SW 1271 (cell line): ENCODE measurements at places on chromosomes 4 and X.

DNA sequence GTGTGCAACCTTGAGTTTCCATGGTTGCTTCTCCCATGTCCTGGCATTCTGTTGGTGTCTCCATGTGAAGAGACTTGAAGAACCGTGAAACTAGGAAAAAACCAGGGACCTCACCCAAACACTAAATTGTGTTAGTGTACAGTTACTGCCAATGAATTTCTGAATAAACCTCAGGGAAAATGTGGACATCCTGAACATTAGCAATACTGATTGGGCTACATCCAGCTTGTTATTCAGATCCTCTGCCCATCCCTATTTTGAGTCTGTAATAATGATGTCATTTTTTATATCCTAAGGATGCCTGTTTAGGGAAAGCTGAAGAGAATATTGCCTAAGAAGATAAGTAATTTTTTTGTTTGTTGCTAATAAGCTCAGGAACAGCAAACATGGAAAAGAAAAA is 262.7 kb downstream of the TMA16 start:
- no peak for DNase-seq

GRCh38 chr4:5572114-5572513 is 136.2 kb downstream of the EVC2 start:
- no peak for DNase-seq

GRCh38 chr4:100366213-100366612 is 151.6 kb downstream of the EMCN start:
- DNase-seq: no peak

GRCh38 chrX:70452143-70452733 is 7.6 kb downstream of the DLG3 start:
- no peak for DNase-seq

- no peak for DNase-seq
Observed at GRCh38 chrX:123749643-123750042, 16.8 kb upstream of the THOC2 start.

DNA sequence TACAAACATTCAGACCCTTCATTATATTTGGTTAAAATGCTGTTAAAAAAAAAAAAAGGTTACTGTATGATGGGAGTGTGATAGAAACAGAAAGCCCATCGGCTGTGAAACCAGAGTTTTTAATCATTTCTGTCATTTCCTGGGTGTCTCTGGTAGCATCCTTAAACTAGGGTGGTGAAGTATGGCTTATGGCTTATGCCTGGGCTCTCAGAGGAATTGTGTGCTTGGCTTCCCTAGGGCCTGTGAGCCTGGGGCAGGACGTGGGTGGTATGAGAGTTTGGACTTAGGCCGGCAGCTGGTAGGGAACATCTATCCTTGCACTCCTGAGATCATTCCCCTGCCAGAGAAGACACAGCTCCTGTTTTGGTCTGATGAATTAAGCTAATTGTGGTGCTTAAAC is 52.2 kb downstream of the DCUN1D4 start:
- no peak for DNase-seq

DNA sequence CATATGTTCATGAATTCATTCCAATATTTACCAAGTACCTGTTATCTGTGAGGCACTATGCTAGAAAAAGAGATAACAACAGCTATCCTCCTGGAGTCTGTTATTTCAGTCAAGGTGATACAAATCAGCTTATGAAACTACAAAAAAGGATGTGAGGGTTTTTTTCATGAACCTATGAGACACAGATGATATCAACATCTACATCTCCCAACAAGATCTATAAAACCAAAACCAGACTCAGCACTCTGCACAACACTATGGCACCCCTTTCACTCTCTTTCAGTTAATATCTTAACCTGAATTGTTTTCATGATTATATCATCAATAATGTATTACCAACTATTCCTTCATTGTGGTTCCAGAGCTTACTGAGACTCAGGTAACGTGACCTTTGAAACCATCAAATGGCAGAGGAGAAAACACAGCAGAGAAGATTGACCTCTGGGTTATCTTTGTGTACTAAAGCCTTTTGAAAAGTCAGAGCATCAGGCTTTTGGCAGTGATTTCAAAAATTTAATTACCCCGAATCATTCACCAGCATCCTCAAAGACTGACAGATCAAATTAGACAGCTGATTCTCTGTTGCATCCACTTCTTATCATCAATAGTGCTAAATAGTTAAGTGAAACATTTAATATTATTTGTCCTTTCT is 244.6 kb upstream of the FTHL17 start:
- no peak for DNase-seq

GRCh38 chr4:14929669-14930068 is 72.6 kb upstream of the CPEB2 start:
- no peak for DNase-seq

DNA sequence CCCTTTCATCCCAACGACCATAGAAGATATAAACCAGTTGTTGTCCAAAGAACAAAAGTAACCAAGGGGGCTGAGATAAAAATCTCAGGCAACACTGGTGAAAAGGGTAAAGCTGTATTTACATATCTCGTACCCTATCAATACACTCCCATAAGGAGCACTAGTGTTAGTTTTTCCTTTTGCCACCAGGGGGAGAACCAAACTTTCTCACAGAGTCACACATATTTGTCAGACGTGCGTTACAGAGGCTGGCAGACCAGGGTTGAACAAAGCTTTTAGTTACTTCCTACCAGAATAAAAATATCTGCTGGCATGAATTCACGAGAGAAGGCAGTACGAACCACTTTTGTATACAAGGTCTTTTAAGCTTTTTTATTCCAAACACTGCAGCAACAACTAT is 88.3 kb downstream of the AMELX start:
- DNase-seq: no peak

DNA sequence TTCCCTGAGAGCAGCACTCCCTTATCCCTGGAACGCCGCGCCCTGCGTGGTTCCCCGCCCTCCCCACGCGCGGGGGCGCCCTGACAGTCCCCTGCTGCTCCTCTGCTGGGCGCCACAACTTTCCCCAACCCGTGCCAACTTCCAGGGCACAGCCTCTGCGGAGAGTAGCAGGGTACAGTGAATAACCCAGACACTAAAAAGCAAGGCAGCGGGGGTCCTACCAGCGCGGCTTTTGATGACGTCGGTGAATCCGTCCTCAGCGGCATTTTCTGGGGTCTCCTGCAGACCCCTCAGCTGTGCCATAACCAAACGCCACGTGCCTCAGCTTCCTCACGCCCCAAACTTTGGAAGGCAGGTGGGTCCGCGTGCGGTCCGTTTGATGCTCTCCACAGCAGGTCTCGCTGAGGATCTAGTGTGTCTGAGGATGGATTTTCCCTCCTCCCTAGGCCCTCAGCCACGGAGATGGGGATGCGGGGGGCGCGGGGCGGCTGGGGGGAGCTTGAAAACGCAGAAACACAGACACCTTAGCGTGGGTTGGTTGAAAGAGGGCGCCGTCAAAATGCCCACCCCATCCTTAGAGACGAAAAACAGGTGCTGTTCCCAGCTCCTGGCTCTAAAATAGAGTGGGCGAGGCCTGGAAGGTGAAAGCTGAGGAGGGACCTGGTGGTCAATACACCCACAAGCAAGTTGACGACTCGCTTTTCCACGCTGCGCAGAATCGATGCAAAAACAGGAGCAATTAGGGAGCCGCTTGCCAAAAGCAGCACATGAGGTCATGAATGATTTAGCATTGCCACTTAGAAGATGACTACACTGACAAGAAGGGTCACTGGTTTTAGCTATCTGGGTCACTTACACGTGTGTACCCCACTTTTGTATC is 405.6 kb downstream of the FAM47A start:
- no peak for DNase-seq

DNA sequence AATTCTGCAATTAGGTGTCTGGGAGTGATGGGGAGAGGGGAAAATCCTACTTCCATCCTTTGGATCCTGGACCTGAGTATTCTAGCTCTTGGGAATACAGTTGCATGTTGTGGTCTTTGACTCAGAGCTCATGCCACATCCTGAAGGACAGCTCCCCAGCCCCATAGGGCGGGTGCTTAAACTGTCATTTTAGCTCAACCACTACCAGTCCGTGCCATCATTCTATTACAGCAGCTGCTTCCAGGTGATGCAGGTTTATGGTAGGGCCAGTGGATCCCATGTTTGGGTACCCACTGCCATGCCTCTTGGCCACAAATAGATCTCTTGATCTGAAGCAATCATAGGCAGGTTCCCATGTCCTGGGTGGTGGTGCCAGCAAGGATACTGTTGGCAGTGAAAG is 34.7 kb downstream of the CCKAR start:
- no peak for DNase-seq

GRCh38 chr4:80008351-80008750 is 64.7 kb downstream of the ANTXR2 start:
- DNase-seq: no peak

- DNase-seq: no peak
Observed at GRCh38 chrX:134236626-134237614, at the start of gene CCDC160. Gene CCDC160 (plus strand): TSS chrX:134237182. CDS start chrX:134244801, 7,619 bp downstream.

DNA sequence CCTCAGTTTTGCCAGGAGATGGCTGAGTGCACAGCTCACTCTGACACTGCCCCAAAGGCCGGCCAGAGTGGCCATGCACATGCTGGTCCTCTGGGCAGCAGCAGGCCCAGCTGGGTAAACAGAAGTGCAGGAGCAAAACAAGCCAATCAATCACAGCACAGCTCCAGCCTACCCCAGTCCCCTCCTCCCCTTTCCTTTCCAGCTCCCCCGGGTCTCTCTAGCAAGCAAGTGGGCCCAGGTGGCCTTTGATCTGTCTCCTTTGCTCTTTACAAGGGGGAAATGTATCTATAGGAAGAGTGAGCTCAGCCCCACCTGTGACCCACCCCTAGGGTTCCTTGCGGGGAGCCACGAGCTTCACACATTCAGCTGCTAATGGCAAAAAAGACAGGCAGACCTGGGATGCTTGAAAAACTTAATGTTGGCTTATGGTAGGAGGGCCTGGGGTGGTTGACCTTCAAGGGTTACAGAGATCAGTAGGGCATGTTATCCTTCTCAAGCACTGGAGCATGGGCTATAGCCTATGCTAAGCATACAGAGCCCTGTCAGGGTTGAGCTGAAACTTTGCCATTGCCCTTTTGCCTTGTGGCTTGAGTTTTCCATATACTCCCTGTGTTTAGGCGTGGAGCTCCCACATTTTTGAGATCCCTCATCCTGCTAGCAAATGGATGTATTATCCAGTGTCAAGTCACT is 57.8 kb upstream of the PLAC1 start:
- DNase-seq: no peak

- no peak for DNase-seq
Observed at GRCh38 chr4:17577665-17578481, 875 bp downstream of the LAP3 start.

GRCh38 chr4:94358101-94358500 is 15.5 kb upstream of the HPGDS start:
- DNase-seq: no peak

GRCh38 chr4:156495091-156495490 is 476.5 kb downstream of the PDGFC start:
- DNase-seq: no peak

DNA sequence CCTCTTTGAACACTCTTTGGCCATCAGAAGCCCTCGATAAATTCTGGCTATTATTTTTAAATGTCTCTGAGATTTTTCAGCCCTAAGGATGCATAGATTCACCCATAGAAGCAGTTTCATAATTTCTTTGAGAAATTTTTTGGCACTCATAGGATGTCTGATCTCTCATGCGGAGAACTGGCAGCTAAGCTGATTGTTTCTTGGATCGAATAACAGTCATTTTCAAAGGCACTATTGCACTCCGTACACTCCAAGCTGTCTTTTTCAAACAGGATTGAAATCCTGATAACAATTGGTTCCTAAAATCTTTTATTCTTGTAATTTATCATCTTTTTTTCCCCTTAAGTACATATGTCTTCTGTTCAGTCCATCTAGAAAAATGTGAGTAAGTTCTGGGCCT is 411.9 kb downstream of the SPOCK3 start:
- DNase-seq: no peak

DNA sequence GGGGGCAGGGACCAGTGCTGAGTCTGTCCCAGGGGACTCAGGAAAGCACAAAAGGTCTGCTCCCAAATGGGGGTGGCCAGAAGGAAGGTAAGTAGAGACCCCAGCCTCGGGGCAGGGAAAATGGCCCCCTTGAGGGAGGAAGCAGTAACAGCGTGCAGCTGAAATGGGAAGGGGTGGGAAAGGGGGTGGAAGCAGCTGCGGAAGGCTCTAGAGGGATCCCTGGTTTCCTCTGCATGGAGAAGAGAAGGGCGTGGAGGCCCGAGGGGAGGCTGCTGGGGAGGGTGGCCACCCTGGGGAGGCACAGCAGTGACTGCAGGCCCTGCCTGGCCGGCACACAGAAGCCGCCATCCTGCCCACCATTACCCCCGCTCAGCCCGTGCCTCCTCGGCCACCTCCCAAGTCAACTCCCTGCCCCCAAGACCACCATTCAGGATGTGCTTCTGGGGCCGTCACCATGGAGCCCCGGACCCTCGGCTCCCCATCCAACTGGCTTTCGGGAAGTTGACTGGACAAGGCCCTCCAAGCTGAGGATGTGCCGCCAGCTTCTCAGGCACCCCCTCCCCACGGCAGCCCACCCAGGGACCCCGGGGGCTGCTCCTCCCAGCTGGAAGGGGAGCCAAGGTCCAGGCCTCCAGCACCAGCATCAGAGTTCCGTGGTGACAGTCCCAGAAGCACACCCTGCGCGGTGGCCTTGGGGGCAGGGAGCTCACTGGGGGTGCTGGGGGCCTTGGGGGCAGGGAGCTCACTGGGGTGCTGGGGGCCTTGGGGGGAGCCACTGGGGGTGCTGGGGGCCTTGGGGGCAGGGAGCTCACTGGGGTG is 23.6 kb downstream of the CFAP99 start:
- no peak for DNase-seq

DNA sequence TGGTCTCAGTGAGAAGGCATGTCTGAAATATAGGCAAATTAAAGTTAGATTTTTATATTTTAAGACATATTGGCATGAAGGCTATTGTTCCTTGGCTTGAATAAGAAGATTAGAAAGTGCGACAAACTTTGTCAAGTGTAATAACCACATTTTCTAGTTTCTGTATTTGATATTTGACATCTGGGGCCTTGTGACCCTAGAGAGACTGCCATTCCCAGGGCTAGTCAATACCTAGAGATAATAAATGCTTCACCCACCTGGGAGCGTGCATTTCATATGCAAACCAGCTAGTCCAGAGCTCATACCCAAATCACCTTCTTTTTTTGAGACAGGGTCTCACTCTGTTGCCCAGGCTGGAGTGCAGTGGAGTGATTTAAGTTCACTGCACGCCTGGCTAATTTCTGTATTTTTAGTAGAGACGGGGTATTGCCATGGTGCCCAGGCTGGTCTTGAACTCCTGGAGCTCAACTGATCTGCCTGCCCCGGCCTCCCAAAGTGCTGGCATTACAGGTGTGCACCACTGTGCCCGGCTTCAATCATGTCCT is 62.6 kb downstream of the COQ2 start:
- DNase-seq: no peak

DNA sequence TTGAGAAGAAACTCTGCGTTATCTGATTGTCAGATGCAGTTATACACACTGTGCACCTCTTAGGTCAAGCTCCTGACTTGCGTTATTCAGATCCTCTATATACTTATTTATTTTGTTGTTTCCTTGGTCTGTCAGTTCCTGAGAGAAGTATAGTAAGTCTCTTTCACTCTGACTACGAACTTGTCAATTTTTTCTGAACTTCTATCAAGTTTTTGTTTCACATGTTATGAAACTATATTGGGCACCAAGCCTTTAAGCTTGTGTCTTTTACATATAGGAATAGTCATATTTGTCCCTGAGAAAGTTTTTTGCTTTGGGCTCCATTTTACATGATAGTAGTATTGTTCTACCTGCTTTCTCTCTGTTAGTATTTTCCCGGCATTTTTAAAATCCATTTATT is 31.7 kb downstream of the ZNF275 start:
- DNase-seq: no peak
